CD14-positive monocyte (primary cell): ENCODE measurements at places on chromosomes 2 and 18. TPM values are rescaled to one million over a fixed set of nuclear protein-coding genes. Genes with fewer than 3 reads are reported as not detected.

DNA sequence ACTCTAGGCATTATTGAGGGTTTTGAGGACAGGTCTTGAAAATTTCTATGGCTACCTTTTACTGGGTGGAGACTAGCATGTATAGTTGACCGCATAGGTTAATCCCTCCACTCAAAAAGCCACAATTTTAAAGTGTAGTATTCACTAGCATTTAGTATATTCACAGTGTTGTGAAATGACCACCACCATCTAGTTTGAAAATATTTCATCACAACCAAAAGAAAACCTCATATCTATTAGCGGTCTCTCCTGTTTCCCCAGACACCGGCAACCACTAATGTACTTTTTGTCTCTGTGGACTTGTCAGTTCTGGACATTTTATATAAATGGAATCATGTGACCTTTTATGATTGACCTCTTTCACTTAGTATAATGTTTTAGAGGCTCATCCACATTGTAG lies 53.9 kb downstream of the MSH2 start:
- H3K27ac ChIP-seq = peak overlapping the region; percentile 38
- H3K4me1 ChIP-seq = peaks cover 19% of the 10 kb centered on the region
- H3K36me3 ChIP-seq = no peaks in the 10 kb centered on the region
- no peak for DNase-seq

- H3K36me3 ChIP-seq = no peaks in the 10 kb centered on the region
- H3K27me3 ChIP-seq = no peaks in the 10 kb centered on the region
- DNase-seq = no peak
- no peaks in the 10 kb centered on the region for H3K4me1 ChIP-seq
- H3K4me3 ChIP-seq = no peak overlapping the region
Observed at GRCh38 chr2:239920693-239921365, 104.3 kb downstream of the NDUFA10 start.

DNA sequence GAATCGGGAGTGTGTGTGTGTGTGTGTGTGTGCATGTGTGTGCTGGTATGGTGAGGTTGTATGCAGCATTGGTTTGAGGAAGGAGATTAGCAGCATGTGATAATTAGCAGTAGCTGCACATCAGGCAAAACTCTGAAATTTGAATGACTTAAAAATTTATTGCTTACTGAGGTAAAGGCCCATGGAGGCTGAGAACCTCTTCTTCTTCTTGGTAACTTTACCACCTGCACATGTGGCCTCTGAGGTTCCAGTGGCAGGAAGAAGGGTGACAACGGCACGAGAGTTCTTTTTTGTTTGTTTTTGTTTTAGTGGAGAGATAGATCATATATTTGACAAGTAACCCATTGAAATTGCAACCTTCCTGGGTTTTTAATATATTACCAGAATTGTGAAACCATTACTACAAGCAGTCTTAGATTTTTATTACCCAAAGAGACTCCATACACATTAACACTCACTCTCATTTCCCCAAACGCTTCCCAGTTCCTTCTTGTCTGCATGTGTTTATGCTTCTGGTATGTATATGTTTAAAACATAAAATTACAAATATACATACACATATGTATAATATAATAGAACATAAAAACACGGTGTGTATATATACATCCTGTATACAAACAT lies 292.1 kb downstream of the PTGR3 start:
- peaks cover 6% of the 10 kb centered on the region for H3K4me1 ChIP-seq
- peak overlapping the region; percentile 45 for H3K27ac ChIP-seq
- H3K27me3 ChIP-seq = no peaks in the 10 kb centered on the region

- no peak for DNase-seq
- H3K27me3 ChIP-seq = peaks cover 2% of the 10 kb centered on the region
- no peak overlapping the region for H3K4me3 ChIP-seq
- H3K36me3 ChIP-seq = no peaks in the 10 kb centered on the region
Observed at GRCh38 chr2:41958251-41958650, 89.6 kb upstream of the PKDCC start.

Gene CHRNA1
- not detected for polyA plus RNA-seq

GRCh38 chr2:25402477-25402876 lies 60.8 kb upstream of the DNMT3A start:
- no peak overlapping the region for H3K27ac ChIP-seq
- no peaks in the 10 kb centered on the region for H3K27me3 ChIP-seq
- DNase-seq = no peak
- no peaks in the 10 kb centered on the region for H3K36me3 ChIP-seq
- no peak overlapping the region for H3K4me3 ChIP-seq
- H3K4me1 ChIP-seq = no peaks in the 10 kb centered on the region
